ENCODE measurements at places on chromosomes 6 and 20. TPM values are rescaled to one million over a fixed set of nuclear protein-coding genes. Genes with fewer than 3 reads are reported as not detected.

Gene MRAP2
- polyA plus RNA-seq, result 3.7 TPM

Gene SLC32A1
- polyA plus RNA-seq, result 2.3 TPM

Gene CNKSR3
- polyA plus RNA-seq, result 62.0 TPM

Gene DLGAP4
- polyA plus RNA-seq, result 72.5 TPM

Gene SEMG1
- polyA plus RNA-seq, result not detected

Gene OR2H1
- not detected for polyA plus RNA-seq

Gene TRIM40
- polyA plus RNA-seq, result 0.10 TPM

Gene MLIP
- 0.70 TPM for polyA plus RNA-seq

Gene ZNF335
- polyA plus RNA-seq, result 19.1 TPM

DNA sequence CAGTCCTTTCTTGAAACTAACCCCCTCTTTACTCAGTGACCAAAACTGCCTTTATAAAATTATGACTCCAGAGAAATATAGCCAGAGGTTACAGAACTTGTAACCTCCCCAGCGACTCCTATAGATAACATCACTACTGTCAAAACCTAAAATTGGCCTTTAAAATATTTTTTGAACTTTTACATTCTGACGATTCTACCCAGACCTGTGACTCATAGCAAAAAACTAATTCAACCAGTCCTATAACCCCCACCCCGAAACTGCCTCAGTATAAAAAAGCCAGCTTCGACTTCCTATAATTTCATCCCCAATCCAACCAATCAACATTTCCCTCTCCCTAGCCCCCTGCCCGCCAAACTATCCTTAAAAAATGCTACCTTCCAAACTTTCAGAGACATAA is 13.9 kb downstream of the JPH2 start:
- no peak for DNase-seq

DNA sequence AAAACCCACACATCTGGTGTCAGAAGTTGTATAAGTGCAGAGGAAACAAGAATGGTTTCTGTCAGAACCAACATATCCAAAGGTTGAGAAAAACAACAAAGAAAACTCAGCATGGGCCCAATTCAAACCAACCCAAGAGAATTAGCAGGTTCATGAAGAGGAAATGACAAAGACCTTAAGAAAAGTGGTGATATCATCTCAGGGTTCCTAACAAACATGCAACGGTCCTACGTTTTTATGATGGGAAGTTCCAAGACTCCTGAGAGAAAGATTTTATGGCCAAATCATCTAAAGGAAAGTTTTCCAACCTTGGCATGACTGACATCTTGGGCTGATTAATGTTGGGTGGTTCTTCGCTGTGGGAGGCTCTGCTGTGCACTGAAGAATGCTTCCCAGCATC is 23.0 kb downstream of the TFB1M start:
- no peak for DNase-seq

DNA sequence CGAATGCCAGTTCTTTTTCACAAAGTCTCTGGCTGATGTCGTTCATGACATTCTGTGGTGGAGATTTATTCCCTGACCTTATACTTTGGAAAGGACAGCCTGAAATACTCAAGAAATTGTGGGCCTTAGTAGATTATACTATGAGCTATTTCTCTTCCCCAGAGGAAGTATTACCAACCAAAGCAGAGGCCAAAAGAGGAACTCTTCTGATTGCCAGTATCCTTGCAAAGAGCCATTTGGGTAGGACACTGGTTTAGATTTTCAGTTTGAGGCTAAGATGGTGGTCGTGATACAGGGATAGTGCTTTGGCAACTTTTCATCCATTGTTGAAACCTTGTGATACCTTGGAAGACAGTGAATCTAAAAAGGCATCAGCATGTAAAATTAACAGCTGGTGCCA is 327.3 kb downstream of the HACE1 start:
- DNase-seq, result no peak

- peak; percentile 17 for DNase-seq
Observed at GRCh38 chr6:53347250-53347920, 1.4 kb downstream of the ELOVL5 start.

DNA sequence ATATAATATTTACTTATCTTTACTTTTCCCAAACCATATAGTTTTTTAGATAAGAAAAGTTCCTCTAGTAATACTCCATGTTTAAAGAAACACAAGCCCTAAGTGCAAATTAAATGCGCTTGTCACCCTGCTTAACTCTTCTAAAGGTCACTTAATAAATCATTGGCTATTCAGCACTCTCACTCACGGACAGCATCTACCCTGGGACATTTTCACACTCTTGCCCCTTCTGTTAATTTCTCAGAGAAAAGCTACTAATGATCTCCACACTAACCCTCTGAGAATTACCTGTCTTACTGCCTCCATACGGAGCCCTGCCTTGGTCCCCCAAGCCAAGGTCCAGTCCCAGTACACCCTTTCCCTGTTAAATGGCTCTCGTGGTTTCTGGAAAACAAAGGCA is 102.2 kb downstream of the NRN1 start:
- DNase-seq, result peak; percentile 12

DNA sequence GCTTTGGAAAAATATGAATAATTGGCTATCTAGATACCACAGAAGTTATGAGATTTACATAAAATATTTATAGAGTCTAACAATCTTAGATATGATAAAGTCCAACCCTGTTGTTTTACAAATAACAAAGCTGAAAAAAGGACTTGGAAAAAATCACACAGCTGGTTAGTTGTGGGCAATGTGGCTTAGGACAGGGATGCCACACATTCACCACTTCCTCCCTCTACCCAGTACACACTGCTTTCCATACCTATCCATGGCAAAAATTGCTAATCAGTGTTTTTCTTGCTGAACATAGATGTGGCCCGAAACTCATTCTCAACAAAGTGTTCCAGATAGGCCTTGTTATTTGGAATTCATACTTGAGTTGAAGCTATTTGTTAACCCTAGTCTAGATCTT is 147.3 kb upstream of the BMP5 start:
- DNase-seq, result no peak

DNA sequence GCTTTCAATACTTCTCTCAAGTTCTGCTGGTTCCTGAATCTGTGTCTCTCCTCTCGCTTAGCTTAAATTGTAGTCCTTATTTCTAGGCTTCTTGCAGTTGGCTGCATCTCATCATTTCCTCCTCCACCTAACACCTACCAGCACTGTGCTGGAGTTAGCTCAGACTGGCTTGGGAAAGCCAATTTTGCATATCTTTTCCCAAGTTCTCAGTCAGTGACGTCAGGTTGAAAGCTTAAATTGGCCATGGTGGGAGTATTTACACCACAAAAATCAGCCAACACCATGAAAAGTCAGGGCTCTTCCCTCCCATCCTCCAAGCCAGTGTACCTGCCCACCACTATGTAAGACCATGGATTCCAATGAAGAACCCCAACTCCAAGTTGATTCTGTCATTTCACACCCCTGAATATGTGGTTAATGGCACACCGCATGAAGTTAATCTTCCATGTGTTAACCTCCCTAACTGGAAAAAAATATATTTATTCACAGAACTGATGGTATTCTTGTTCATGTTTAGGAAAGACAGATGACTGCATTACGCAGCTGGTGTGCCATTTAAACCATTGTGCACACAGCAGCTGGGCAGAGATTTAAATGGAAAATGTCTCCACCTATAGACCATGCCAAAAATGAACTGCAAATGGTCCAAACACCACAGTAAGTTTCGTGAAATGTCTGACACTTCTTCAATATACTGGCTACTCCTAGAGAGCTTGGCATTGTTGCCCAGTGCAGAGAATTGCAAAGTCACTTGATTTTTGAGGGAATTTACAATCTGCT is 274.1 kb upstream of the MAP3K7 start:
- DNase-seq, result no peak

- no peak for DNase-seq
Observed at GRCh38 chr20:58393299-58393698, 4.3 kb downstream of the VAPB start.

GRCh38 chr6:6331393-6331792 is 10.9 kb upstream of the F13A1 start:
- no peak for DNase-seq

DNA sequence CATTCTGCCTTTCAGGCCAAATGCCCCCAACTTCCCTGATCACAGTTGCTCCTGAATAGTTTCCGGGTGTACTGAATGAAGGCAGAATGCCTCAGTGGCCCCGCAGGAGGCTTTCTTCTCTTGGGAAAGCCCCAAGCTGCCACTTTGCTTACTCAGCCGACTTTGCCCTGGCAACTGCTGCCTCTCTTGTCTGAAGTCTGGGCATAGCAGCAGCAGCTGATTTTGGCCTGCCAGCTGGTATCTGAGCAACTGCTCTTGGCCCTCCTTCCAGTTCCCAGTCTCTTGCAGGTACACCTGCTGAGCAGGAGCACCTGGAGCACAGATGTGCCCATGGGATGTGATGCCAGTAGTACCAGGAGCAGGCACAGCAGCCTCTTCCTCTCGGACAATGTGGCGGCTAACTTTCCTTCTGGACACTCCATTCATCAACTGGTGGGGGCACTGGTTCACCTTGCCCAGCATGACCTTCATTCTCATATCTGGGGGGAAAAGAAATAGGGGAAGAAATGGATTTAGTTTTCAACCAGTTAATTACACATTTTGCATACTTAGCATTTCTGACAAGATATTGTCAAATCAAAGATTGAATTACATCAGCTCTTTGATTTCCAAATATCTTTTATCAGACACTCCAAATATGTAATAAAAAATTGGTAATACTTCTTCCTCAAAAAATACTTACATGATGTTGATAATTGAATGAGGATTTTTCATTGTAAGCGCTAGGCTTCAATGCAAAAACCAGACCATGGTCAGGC is 468.2 kb downstream of the PKHD1 start:
- DNase-seq, result no peak

DNA sequence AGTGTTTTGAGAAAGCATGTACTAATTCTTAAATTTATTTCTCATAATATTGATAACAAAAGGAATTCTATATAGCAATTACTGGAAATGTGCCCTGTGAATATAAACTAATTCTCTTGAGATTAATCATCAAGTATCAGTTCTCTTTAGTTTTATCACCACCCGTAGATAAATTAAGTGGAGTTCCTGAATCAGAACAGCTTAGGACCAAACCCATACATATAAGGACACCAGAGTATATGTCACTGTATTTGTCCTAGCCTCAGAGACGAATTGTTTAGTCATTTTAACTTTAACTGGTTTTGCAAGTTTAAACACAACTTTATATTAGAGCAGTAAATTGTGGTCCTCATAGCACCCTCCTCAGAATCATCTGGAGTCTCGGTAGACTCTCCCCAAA is 572.0 kb downstream of the UTRN start:
- DNase-seq, result no peak

- DNase-seq, result peak; percentile 55
Observed at GRCh38 chr6:165961233-165961632, 206.4 kb downstream of the TBXT start.

Measured in renal pelvis (tissue), 12 donors.